GM23338 (cell line): ENCODE measurements at places on chromosomes 3 and 15. TPM values are rescaled to one million over a fixed set of nuclear protein-coding genes. Genes with fewer than 3 reads are reported as not detected.

Gene MAGEL2
- 10.1 and 10.2 TPM in 2 replicates for total RNA-seq

Gene PLA2G4E
- total RNA-seq = not detected in 2 replicates

DNA sequence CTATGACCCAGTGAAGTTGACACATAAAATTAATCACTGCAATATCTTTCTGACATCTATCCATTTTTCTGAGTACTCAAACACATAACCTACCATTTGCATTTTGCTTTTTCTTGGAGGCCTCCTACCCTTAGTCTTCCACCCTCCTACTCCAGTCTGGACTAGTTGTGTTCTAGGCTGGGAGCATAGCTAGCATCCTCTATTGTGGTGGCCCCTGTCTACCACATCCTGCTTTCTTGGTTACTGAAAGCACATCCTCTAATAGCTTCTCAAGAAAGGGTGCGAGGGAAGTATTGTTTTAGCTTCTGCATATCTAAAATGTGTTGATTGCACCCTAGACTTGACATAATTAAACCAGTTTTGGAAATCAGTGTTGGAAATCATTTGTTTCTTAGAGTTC lies 176.5 kb downstream of the THSD4 start:
- DNase-seq = no peak

DNA sequence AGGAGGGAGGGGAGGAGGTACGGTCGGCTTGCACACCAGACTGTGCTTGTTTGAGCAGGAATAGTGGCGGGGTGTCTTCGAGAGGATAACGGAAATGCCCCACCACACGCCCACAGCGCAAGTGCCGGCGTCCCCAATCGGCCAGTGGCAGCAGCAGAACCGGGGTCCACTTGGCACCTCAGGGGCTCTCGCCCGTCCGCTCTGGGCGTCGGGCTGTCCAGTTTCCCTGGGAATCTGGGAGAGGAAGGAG lies 53.7 kb downstream of the CCDC54 start:
- peak; percentile 42 for DNase-seq

- no peak for DNase-seq
Observed at GRCh38 chr3:73259291-73259690, 197.8 kb downstream of the EBLN2 start.
